ENCODE measurements at places on chromosomes 12 and 14.
A peak's percentile ranks its signal among the peaks of the same experiment; 100 is the strongest.

DNA sequence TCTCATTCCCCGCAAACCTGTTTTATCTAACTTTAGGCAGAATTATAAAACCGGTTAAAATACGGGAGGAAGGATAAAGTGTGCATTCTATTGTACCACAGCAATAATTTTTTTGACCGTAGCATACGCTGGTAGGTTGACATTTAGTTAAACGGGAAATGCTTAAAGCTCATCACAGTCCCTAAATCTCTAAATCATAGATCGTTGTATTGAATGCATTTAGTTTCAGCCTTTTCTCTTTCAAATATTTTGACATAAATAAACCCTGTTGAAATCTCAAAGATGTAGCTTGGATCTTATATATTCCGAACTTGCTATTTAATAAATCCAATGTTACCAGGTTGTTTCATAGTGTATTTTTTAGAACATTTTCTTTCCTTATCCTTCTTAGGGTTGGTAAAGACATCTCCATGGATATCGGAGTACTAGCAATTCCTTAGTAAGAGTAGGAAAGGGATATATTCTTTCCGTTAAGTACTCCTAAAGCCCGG, 798 bp downstream of the CLEC2B start:
- no peak for DNase-seq

- no peak for DNase-seq
Measured at GRCh38 chr12:61282790-61283575, 977.2 kb upstream of the USP15 start.

GRCh38 chr12:41459111-41459905, 271.2 kb downstream of the PDZRN4 start:
- no peak for DNase-seq

DNA sequence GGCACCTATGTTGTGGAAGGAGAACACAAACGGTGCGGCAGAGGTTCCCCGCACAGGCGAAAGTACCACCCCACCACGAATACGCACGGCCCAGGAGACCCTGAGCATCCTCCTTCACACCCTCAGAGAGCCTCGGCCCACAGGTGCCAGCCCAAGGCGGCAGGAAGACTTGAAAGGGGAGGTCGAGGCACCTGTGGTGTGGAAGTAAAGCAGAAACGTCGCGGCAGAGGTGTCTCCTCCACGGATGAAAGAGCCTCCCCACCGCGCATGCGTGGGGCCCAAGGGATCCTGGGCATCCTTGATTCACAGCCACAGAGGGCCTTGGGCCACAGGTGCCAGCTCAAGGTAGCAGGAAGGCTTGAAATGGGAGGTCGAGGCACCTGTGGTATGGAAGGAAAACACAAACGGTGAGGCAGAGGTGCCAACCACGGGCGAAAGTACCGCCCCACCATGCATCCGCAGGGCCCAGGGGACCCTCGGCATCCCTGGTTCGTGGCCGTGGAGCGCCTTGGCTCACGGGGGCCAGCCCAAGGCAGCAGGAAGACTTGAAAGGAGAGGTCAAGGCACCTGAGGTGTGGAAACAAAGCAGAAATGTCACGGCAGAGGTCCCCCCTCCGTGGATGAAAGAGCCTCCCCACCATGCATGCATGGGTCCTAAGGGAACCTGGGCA, 380.1 kb downstream of the ALG10 start:
- DNase-seq = no peak

GRCh38 chr12:88450136-88450535, 130.1 kb downstream of the KITLG start:
- DNase-seq = no peak

GRCh38 chr12:49342914-49343731, 3.6 kb upstream of the DNAJC22 start:
- DNase-seq = peak; percentile 72

GRCh38 chr12:20368651-20369304, 441 bp downstream of the PDE3A start:
- no peak for DNase-seq

GRCh38 chr12:77407931-77408330, 342.6 kb upstream of the E2F7 start:
- DNase-seq = no peak

DNA sequence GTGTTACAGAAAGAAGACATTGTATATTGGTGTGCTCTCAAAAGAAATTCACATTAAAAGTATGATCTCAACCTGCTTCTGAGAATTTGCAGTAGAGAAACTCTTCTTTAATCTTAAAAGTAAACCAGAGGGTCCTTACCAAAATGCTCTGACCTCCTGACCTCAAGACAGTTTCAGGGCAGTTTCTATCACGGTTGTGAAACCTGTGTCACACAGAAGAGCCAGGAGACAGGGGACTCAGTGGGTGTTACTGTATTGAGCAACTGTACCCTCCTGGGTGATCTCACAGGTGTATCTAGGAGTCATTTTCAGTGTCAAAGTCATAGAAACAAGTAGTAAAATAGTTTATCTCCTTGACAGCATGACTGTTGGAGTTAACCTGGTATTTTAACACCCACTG, 178.0 kb downstream of the GRIP1 start:
- DNase-seq = no peak

- no peak for DNase-seq
Measured at GRCh38 chr12:56434828-56435227, 14.4 kb downstream of the TIMELESS start.

DNA sequence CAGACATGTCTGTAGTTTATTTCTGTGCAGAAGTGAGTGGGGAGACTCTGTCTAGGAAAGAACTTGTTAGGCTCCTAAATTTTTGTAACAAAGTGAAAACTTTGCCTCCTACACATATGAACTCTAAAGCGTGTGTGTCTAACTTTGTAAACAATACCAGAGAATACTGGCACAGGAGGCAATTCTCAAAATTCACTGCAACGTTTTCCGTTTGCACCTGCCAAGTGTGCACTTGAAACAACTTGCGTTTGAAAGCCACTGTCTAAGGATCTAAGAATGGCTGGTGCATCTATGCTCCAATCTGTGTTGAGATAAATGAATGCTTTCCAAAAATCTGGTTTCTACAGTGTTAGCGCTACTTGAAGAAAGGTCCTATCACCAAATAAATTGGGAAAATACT, 15.3 kb downstream of the GRIP1 start:
- no peak for DNase-seq

DNA sequence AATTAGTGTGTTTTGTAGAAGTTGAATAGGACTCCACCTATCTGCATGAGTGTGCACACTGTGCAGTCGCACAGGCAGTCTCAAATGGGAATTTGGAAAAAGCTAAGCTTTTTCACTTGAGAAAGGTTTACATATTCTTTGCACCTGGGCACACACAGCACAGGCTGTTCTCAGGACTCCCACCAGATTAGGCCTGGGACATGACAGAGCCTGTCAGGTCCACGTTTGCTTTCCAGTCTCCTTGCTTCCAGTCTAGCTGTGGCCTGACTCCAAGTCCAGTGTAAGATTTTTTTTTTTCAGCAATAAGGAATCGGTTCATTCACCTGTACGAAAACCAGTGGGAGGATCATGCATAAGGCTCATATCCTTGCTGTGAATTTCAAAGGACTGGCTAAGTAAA, 181.3 kb downstream of the ZFP36L1 start:
- DNase-seq = no peak

DNA sequence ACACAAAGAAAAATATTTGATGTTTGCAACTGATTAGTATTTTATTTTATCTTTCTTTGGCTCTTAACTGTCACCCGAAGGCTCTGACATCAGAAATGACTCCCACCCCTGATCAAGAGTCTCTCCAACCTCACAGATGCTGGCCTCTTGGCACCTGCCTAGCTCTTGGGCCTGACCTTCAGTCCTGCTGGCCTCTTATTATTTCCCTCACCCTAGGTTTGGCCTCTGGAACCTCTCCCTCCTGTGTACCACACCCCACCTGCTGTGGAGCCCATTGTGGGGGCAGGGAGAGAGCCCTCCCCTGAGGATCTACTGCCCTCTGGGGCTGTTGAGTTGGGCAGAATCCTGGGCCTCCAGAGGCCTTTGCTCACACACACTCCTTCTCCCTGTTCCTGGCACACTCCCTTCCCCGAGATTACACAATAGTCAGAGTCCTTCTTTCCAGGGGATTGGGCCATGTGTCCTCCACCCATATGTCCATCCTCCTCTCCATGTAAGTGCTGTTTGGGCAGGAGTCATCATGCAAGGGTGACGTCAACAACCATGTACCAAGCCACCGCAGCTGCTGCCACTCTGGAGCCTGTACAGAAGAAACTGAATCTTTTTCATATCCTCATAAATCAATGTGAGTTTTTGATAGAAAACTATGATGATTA, 124.3 kb downstream of the RASSF9 start:
- no peak for DNase-seq

DNA sequence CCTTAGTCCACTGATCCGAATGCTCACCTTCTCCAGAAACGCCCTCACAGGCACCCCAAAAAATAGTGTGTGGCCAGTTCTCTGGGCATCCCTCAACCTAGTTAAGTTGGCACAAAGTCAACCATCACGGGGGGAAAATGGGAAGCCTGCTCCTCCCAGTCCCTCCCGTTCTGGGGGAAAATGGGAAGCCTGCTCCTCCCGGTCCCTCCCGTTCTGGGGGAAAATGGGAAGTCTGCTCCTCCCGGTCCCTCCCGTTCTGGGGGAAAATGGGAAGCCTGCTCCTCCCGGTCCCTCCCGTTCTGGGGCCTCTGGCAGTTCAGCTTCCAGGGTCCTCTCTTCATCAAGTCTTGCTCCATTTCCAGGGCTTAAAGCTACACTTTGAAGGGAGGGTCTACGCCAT, 106.1 kb downstream of the RIMBP2 start:
- DNase-seq = no peak

DNA sequence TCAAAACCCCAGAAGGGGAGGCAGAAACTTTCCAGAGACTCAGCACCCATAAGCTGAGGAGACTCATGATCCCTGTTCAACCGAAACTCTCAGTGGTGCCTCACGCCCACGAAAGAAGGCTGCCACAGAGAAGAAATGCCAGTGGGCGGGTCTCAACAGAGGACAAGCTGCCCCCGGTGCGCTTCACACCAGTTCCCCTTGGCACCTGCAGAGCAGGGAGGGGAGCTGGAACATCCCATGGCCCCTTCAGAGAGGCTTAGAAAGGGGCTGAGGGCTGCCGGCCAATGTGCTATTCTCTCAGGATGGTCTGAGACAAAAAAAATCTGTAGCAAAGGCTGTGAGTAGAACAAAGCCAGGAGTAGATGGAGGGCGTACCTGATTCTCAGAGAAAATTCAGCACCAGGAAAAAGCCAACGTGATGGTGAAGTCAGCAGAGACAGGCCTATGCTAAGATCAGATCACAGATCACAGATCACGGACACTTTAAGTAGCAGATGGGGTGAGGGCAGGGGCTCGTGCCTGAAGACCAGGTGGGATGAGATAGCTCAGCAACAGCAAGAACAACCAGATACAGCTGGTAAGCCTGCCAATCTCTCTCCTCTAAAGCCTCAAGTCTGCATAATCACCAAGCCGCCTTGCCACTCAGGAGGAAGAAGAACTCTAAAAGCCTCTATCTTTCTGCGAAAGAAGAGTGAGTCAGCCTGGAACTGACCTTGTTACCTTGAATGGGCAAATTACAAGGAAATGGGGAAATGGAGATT, 206.4 kb upstream of the GRIP1 start:
- DNase-seq = peak; percentile 88

- DNase-seq = no peak
Measured at GRCh38 chr14:56902385-56902784, 92.1 kb upstream of the OTX2 start.

All from NCI-H524 (cell line).